ENCODE measurements at places on chromosomes 12 and 14.

DNA sequence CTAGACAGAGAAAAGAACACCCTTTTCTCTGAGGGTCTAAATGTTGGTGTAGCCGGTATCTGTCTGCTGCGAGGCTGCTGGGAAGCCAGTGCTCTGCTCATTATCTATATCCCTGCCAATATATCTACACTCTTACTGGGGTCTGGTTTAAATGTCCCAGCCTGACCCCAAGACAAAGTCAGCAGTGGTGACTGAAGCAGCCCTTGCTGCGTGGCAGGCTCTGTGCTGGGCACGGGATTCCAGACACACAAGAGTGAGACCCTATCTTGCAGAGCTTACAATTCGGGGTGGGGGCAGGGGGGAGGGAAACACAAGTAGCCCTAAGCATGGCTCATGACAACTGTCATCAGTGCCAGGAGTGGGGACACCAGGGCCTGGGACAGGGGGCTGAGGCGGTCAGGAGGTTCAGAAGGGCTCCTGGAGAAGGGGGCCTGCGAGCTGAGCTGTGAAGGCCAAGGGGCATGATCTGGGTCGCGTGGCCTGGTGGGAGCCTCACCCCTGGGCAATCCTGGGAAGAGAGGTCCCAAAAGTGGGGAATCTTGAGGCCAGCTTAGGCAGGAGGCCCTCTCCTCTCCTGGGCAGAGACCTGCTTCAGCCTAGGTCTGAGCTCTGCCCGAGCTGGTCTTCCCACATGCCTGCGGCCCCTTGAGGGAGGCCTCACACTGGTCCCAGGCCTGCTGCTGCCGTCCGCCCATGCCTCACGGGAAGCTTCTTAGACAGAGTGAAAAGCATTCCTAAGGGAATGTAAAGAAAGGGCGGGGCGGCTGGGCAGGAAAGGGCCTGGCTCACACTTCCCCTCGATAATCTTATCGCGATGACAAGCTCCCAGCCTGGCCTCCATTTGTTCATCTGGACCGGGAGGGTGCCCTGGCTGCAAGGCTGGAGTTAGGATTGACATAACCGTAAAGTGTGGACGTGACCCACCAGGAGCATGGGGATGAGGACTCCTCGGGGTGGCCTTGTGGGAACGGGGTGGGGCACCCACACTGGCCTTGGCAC is 7.3 kb upstream of the RCOR1 start:
- no peak for DNase-seq

DNA sequence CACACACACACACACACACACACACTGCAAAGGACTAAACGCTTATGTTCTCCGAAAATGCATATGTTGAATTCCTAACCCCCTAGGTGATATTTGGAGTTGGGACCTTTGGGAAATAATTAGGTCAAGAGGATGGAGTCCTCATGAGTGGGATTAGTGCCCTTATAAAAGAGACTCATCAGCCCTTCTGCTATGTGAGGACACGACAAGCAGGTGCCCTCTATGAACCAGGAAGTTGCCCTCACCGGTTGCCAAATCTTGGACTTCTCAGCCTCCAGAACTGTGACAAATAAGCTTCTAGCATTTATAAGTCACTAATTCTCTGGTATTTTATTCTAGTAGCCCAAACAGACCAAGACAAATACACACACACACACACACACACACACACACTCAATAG is 20.7 kb upstream of the TCP11L2 start:
- DNase-seq, result no peak

- peak; percentile 7 for DNase-seq
Measured at GRCh38 chr12:3275171-3276041, 198.2 kb downstream of the TSPAN9 start.

GRCh38 chr14:46233786-46234185 is 417.8 kb downstream of the RPL10L start:
- DNase-seq, result no peak

GRCh38 chr12:5902736-5903135 is 42.3 kb downstream of the ANO2 start:
- no peak for DNase-seq

DNA sequence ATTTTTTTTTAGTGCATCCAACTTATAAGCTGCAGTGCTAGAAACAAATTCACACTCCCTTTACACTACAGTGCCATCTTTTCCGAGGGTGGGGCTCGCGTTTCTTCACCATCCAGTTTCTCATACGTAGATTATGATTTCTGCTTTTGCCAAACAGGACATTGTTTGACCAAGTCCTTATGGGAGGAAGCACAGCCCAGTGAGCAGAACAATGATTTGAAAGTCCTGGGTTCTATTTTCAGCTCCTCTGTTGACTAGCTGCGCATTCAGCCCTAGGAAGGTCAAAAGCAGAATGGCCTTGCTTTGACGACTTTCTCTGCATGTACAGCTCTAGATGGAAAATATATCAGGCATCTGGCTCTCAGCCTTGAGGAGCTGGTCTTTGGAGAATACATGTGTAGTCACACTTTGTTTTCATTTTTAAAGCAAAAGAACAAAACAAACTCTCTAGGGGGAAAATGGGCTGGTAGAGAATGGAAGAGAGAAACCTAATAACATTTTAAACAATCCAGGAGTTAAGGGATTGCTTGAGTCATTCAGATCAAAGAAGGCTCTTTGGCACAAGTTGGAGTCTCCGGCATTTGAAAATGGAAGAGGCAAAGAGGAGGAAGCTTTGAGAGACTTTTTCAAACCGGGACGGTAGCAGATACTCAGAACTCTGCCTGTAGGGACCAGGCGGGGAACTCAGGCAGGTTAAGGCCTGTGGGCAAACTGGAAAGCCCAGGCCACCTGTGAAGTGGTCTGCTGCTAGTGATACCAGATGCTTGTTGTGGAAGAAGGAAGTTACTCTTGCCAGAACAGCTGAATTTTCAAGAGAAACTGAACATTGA is 257.3 kb upstream of the PLEKHG7 start:
- no peak for DNase-seq

GRCh38 chr12:69241438-69242092 is 2.2 kb downstream of the CPSF6 start:
- DNase-seq, result no peak

DNA sequence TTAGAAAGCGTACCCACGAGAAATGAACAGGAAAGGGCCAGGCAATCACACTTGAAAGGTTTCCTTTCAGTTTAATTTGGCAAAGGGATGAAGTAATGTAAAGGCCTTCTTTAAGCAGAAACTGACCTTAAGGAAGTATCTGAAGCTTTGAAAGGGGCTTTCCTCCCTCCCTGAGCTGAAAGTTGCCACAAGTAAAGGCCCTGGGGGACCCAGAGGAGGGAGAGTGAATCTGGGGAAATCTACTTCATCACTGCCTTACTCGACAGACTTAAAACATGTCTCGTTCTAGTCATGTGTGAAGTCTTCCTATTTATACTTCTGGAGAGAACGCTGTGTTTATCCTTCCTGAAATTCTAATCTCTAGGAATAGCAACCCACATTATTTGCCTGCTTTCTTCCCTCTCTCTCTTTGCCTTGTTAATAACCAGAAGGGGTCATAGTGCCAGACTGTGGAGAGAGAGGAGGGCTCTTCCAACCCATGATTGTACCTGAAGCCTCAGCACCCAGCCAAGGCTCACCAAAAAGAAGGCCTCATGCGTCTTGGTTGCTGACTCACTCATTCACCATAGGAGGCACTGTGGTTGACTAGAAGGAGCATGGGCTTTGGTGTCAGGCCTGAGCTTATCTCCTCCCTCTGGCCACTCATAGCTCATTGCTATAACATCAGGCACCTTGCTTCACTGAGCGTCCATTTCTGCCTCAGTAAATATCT is 10.2 kb upstream of the GPX2 start:
- DNase-seq, result no peak

GRCh38 chr14:52998376-52999015 is 47.6 kb upstream of the FERMT2 start:
- no peak for DNase-seq

DNA sequence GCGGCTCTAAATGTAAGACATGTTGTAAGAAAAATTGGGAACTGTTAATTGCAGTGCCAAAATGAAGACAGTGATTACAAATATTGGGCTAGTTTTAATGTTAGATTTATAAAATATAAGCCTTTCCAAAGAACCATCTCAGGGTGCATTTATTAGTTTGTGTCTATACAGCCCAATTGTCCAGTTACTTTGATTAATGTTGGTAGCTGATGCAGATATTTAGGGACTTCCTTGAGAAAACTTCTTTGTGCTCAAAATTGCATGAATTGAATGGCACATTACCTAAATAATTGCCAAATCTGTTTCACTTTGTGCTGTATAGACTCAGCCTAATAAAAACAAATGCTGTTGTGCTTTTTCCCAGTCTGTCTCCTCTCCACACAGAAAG is 83.7 kb downstream of the DAD1 start:
- DNase-seq, result no peak

DNA sequence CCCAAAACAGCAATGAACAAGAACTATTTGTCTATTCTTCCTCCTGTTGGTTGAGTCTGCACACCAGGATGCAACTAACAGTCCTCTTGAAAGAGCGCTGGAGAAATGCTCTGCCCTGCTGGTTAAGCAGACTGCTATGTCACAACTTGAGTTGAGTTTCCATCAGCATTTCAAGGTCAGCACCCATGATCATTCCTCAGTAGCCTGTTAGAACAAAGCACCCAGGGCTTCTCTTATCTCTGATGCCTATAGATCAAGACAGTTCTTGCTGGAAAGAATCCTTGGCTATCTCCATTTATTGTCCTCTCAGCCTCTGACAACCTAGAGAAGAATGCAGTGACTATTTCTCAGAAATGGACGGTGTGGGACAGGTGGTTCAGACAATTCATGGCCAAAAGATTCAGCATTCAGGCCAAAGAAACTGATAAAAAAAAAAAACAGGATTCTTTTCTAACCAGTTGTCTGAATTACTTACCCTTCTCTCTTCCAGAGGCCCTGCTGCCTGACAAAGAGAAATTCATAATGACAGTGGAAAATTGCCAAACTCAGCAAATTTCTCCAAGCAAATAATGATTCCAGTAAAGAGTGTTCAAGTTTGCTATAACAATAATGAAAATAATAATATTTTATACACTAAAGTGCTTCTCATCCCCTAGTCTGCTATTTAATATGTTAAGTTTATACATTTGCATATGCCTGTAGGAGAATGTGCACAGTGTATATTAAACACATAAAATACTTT is 306.7 kb downstream of the EMP1 start:
- no peak for DNase-seq

GRCh38 chr12:52590021-52590420 is 11.2 kb downstream of the KRT72 start:
- no peak for DNase-seq

- no peak for DNase-seq
Measured at GRCh38 chr12:16603260-16603915, 2.6 kb downstream of the LMO3 start.

DNA sequence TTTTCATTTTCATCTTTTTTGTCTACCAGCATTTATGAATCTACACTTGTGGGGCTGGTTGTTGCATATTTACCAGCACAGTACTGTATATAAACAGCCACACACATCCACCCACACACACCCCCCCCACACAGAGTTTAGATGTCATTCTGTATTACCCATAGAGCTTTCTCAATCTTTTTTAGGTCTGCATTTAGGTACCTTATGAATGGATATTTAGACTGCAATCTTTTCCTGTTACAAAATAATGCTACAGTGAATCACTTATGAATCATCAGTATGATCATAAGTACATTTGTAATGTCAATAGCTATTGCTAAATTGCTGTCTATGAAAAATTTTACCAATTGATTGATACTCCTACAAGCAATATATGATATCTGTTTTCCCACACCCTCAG is 67.3 kb upstream of the STK38L start:
- no peak for DNase-seq

DNA sequence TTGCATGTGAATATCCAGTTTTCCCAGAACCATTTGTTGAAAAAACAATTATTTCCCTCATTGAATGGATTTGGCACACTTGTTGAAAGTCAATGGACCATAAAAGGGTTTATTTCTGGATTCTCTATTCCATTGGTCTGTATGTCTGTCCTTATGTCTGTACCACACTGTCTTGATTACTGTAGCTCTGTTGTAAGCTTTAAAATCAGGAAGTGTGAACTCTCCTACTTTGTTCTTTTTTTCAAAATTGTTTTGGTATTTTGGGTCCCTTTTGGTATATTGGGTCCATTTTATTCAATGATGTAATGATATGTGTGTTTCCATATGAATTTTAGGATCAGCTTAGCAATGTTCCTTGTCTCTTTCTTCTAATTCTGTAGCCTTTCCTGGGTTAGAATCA is 64.8 kb downstream of the PPP2R5C start:
- DNase-seq, result no peak

DNA sequence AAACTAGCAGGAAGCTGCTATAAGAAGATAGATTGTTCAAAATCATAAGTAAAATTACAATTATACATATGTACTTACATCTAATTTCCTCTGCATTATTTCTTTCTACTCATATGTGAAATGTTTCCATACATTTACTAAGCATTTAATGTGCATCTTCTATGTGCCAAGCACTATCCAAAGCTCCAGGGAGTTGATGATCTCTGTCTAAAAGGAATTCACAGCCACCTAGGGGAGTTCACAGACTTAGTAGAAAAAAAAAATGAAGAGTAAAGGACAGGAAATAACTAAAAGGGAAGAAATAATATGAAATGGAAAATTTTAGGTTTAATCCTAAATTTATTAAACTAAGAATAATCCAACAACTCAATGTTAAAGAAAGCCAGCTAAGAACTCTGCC is 91.7 kb downstream of the EFCAB11 start:
- DNase-seq, result no peak

DNA sequence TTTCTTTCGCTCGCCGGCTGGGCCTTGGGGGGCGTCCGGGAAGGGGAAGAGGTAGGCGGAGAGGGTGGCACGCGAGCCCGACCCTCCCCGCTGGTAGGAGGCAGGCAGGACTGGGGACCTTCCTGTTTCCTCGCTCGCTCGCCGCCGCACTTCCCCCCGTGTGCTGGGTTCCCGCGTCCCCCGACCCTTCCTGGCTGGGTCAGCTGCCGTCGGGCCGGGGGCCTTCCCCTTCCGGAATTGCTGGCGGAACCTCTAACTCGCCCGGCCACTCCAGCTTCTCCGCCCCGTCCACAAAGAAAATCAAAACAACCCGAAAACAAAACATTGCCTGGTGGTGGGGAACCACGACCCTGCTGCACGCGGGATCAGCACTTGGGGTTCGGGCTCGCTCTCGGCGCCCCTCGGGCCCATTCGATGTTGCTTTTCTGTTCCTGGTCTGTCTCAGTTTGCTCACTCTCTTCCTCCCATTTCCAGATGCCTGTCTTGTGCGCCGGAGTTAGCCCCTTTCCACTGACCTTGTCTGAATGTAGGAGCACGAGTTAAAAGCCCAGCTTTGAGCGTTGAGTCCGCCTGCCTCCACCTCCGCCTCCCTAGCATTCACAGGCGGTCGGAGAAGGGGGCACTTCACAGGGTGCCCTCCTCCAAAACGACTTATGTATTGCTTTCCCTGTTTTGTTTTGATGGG is 581 bp downstream of the PAPOLA start:
- DNase-seq, result no peak

Data from stimulated activated CD8-positive, alpha-beta memory T cell treated with anti-CD3 and anti-CD28 coated beads, Interleukin-7, amount 100 ng/mL, for 4 hours (primary cell).